Activated CD4-positive, alpha-beta T cell treated with anti-CD3 and anti-CD28 coated beads for 4 hours (primary cell): ENCODE measurements at places on chromosomes 3 and 15.

- no peak for DNase-seq
Measured at GRCh38 chr3:159200176-159200575, 398.3 kb downstream of the MFSD1 start.

DNA sequence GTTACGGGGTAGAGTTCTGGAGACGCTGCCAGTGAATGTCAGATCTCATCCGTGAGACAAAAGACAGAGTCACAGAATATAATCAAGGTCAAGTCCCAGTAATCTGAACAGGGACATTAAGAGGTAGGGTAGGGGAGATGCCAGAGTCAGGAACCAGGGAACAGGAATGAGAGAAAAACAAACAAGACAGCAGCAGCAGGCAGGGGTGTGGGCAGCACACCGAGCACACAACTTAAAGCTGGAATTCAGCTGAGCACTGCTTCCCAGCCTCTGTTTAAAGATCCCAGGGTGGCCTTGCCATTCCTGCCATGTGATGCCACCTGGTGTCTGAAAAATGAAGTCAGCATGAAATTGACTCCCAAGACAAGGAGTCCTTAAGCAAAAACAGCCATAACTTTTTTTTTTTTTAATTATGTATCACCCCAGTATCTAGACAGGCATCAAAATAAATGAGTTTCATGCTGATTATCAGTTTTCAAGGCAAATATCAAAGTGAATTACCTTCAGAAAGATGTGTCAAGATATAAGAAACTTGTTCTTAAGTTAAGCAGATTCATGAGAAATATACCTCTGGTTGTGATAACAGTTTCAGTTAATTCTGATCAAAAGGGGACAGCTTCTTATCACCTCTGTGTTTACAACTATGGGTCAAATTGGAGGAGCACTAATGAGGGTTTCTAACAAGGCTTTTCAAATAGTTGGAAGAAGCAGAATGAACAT, 203.7 kb downstream of the SLC9A9 start:
- no peak for DNase-seq

GRCh38 chr15:80788536-80788935, 9.4 kb downstream of the CEMIP start:
- no peak for DNase-seq

GRCh38 chr3:143814443-143814889, 33.8 kb downstream of the SLC9A9 start:
- DNase-seq = no peak

GRCh38 chr3:29696311-29696710, 415.4 kb downstream of the RBMS3 start:
- DNase-seq = no peak

GRCh38 chr3:138799822-138800221, 34.9 kb downstream of the PIK3CB start:
- DNase-seq = no peak

GRCh38 chr3:18789734-18790133, 358.6 kb upstream of the KCNH8 start:
- no peak for DNase-seq

DNA sequence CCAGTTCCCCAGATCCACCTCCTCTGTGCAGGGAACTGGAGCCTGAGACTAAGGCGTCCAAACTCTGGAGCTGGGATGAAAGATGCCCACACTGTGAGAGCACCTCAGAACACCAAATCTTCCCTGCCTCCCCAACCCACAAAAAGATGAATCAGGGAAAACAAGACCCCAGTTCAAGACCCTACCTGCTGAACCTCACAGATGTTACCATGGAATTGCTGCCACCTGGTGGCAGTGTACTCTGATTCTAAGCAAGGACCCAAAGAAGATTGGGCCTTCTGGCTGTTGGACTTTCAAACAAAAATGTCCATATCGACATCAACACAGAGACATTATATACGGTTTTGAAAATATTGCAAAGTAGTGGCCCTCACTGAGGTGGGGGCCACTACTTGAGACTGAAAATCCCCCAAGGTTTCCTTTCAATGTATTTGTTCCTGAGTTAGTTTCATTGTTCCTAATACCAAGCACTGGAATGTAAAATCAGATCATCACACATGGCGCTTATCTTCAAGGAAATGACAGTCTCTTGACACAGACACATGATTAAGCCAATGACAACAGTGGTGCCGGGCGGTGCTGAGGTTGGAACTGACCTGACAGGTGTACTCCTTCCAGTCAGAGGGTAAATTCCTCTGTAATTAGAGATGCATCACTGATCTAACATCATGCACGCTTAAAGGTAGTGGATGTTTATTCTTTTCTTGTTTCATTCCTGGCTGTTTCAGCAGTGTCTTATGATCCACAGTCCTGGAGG, 67.6 kb downstream of the SLC6A11 start:
- no peak for DNase-seq

- no peak for DNase-seq
Measured at GRCh38 chr3:122824465-122825381, 29.9 kb downstream of the SLC49A4 start.

GRCh38 chr3:49495023-49495422, 25.0 kb downstream of the DAG1 start:
- no peak for DNase-seq

- DNase-seq = no peak
Measured at GRCh38 chr15:57422113-57422754, 45.9 kb downstream of the CGNL1 start.

DNA sequence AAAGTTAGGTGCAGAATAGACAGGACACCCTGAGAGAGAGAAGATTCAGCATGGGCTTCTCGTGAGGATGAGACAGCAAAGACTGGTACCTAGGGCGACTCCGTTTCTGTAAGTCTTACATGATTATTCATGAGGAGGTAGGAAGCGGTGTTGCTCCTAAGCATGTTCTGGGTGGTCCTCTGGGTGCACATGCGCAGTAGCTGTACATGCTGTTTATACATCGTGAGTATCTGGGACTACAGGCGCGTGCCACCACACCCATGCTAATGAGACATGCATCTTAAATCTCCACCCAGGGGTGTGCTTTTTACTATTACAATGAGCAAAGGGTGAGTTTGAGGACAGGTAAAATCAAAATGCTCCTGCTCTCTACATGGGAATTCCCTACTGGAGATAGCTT, 12.3 kb downstream of the ALPK3 start:
- DNase-seq = no peak

GRCh38 chr3:36366308-36366707, 14.0 kb upstream of the STAC start:
- DNase-seq = no peak

DNA sequence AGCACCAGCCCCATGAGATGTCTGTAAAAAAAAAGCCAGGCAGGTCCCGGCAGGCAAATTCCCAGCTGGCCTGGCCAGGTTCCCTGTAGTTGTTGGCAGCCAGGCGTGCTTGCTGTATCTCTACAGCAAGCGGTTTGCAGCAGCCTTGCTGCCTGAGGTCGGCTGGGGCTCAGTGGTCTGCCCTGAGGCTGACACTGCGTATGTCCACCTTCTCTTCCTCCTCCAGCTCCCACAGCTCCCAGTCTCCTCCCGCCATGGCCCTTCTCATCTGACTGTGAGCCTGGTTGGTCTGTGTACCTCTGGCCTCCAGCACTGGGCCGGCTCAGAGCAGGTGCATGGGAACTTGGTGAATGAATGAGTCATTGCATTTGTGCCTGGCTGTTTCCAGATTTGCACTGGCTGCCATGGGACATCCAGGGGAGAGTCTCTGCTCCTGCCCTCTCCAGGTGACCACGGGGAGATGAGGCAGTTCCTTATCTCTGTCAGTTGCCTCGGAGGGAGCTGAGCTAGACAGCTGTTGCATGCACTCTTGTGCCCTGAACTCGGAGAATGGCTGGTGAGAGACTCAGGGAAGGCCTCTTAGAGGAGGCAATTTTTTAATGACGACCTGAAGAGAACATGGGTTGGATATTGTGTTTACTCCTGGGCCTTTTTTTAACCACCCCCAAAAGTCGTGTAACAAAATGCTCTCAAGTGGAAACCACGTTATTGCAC, 43.0 kb downstream of the SPSB4 start:
- no peak for DNase-seq

GRCh38 chr15:66803749-66804148, 101.7 kb downstream of the SMAD6 start:
- DNase-seq = no peak

DNA sequence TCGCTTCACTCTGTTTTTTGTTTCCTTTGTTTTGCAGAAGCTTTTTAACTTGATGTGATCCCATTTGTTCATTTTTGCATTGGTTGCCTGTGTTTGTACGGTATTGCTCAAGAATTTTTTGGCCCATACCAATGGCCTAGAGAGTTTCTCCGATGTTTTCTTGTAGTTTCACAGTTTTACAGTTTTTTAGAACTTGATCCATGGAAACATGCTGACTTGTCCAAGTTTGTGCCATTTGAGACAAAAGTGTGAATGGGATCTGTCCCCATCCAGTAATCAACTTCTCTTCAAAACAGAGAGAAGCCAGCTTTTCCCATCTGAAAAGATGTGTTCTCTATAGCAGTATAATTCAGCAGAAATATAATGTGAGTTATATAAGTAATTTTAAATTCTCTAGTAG, 266.5 kb upstream of the LRTM1 start:
- DNase-seq = no peak

DNA sequence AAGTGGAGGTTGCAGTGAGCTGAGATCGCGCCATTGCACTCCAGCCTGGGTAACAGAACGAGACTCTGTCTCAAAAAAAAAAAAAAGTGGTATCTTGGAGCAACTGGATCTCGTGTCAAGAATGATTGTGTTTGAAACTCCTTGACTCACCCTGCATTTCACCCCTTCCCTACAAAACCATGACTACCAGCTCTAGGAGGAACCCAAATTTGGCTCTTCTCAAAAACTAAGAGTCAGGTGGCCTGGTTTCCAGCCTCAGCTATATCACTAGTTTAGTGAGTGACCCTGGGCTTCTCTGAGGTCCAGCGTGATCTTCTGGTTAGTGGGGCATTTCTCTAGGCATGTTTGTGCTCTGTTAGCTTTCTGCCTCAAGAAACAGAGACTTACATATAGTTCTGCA, 222.1 kb downstream of the FAM43A start:
- DNase-seq = no peak

DNA sequence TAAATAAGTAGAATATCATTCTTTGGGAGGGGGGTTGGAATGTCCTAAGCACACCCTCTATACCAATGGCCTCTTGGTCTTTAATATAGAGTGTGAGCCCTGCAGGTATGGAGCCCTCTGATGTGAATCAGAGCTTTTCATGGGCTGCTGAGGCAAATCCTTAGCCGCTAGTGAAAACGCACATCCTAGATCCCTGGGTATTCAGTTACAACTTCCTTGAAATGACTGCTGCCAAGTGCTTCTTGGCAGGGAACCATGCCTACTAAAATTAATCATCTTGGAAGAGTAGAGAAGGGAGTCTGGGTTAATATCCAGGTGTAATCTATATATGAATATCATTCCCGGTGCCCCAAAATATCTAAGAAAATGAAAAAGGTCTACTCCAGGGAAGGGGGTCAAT, 109.1 kb downstream of the POLQ start:
- DNase-seq = no peak

DNA sequence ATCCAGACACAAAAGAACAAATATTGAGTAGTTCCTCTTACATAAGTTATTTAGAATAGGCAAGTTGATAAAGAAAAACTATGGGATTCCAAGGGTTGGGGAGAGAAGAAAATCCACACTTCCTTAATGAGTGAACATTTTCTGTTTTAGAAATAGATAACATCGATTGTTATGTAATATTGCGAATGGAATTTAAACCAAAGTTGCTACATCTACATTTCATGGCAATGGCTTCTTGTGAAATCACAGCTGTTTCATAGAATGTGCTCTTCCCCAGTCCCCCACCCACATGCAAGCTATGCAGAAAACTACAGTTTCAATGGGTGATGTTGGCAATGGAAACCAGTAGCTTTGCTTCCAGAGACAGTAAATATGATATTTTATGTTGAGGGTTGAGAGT, 1639.5 kb downstream of the SI start:
- no peak for DNase-seq

DNA sequence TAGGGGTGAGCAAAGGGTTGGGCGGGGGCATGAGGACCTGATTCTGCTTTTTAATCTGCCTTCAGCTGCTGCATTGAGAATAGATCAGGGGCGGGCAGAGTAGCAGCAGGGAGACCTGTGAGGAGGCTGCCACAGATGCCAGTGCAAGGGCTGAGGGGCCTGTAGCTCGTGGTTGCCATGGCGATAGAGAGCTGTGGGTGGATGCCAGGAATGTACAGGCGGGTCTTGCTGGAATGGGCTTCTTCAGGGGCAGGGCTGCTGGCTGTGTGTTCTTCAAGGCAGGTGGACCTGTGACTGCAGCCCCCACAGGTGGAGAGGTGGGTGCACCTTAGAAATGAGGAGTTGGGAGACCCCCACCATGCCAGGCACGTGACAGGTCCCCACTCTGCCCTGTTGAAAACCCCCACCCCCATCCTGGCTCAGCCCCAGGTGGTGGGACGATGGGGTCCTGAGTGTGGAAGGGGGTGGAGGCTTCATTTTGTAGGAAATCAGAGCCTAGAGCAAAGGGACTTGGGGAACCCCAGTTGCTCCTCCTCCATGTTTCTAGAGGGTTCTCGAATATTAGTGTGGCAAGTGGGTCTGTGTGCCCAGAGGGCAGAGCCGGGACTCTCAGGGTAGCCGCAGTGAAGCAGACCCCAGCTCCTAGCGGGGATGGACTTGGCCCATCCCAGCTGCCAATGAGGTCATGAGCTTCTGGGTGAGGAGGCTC, 38.3 kb downstream of the SLC6A6 start:
- DNase-seq = no peak

DNA sequence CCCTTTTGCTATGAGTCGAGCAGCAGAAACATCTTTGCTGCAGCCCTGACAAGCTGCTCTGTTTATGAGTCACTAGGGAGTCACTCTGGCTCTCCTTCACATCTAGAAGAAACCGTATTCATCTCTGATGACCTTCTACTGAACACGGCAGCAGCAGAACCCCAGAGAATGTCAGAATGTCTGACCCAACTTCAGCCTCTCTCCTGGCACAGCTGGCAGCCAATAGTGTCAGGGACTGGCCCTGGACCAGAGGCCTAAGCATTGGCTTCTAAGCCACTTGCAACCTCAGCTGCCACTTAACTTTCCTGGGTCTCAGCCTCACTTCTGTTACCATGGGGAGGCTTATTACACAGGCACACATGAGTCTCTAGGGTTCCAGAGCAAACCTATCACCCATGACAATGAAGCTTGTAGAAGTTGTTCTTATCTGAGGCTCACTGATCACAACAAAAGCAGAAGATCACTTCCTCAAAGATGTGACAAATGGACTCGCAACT, 184.1 kb upstream of the TLE3 start:
- no peak for DNase-seq

- DNase-seq = no peak
Measured at GRCh38 chr3:128345196-128345595, 121.5 kb downstream of the DNAJB8 start.

- DNase-seq = no peak
Measured at GRCh38 chr3:111741181-111741580, 117.9 kb upstream of the PHLDB2 start.
